ENCODE measurements at places on chromosomes 16 and 17. TPM values are rescaled to one million over a fixed set of nuclear protein-coding genes. Genes with fewer than 3 reads are reported as not detected.
A peak's percentile ranks its signal among the peaks of the same experiment; 100 is the strongest.

The PAFAH1B1 gene
- 118 TPM for total RNA-seq

The C1QBP gene
- 111 TPM for total RNA-seq

DNA sequence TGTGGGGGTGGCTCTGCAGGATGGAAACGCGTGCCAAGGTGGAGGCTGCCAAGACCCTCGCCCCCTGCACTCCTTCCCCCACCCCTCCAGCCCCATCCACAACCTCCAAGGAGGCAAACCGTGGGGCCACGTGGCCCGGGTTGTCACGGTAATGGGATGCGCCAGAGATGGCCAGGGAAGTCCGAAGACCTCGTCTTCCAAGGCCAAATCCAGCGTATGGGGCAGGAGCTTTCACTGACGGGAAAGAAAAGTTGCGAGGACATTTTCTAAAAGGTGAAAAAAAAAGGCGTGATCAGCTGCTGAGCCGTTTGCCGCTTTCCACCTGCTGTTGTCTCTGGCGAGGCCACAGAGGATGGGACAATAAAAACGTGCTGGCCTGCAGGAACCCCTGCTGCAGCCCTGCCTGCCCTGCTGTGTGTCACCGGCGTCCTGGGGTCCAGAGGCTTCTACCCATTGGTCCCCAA, 28.3 kb upstream of the GSE1 start:
- H3K27ac ChIP-seq, result no peak overlapping the region
- H3K36me3 ChIP-seq, result no peaks in the 10 kb centered on the region
- H3K27me3 ChIP-seq, result no peaks in the 10 kb centered on the region
- ATAC-seq, result no peak
- no peak overlapping the region for H3K4me3 ChIP-seq

The CSHL1 gene
- not detected for total RNA-seq

DNA sequence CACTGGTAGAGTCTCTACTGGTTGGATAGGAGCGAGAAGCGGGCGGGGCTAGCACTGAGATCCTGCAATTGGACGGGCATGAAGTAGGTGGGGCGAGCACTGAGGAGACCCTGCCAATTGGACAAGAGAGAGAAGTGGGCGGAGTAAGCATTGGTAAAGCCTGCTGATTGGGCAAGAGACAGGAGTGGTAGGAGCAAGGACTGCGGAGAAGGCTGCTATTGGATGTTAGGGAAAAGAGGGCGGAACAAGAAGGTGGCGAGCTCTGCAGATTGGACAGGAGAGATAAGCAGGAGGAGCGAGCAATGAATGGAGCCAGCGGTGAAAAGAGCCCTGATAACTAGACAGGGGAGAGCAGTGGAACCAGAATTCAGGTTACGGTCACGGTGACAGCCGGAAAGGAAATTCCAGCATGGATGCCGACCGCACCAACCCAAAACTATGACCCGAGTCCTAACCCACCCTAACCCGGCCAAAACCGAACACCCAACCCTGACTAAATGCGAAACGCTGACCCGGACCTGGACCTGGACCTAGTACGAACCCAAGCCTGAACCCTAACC, 4.8 kb downstream of the SCGB1C2 start:
- no peak for ATAC-seq
- H3K27me3 ChIP-seq, result peaks cover 12% of the 10 kb centered on the region
- H3K4me3 ChIP-seq, result no peak overlapping the region

DNA sequence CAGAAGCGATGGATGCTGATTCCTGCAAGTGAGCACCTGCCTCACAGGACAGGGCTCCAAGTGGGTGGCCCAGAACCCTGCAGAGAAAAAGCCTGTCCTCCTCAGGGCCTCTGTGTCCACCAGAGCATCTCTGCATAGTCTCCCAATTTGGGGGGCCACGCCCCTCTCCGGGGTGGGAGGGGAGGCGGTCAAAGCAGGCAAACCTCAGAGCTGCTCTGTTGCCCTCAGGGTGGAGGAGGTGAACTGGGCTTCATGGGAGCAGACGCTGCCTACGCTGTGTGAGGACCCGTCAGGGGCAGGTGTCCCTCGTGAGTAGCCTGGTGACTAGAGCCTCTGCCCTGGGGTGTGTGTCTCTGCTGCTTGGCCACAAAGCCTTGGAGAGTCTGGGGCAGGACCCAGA, 19.3 kb downstream of the TRPV2 start:
- H3K27ac ChIP-seq, result no peak overlapping the region
- no peaks in the 10 kb centered on the region for H3K27me3 ChIP-seq
- H3K4me1 ChIP-seq, result no peaks in the 10 kb centered on the region
- ATAC-seq, result no peak

The CCL4 gene
- total RNA-seq, result not detected

The SEPTIN12 gene
- not detected for total RNA-seq

- no peak overlapping the region for H3K27ac ChIP-seq
- H3K4me1 ChIP-seq, result no peaks in the 10 kb centered on the region
- no peaks in the 10 kb centered on the region for H3K36me3 ChIP-seq
- H3K27me3 ChIP-seq, result no peaks in the 10 kb centered on the region
- ATAC-seq, result no peak
- no peak overlapping the region for H3K4me3 ChIP-seq
These were observed 38.5 kb upstream of the NKD1 start for GRCh38 chr16:50509521-50510341.

DNA sequence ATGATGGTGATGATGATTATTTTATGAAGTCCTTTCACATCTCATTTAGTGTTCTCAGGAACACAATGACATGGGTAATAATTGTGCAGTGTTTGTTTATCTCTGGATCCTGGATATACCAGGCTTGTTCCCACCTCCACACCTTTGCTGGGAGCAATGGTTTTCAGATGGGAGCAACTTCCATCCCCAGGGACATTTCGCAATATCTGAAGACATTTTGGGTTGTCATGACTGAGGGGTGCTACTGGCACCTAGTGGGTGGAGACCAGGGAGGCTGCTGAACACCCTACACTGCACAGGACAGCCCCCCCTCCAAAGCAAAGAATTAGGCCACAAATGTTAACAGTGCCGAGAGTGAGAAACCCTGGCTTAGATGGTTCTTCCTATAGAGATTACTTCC, 13.5 kb upstream of the SALL1 start:
- no peak overlapping the region for H3K4me3 ChIP-seq
- ATAC-seq, result no peak
- H3K27me3 ChIP-seq, result peaks cover 48% of the 10 kb centered on the region
- no peak overlapping the region for H3K27ac ChIP-seq

The SLFN11 gene
- 17.1 TPM for total RNA-seq

The TEKT1 gene
- total RNA-seq, result not detected

GRCh38 chr17:6437956-6438355, 3.0 kb upstream of the AIPL1 start:
- H3K4me3 ChIP-seq, result no peak overlapping the region
- no peaks in the 10 kb centered on the region for H3K36me3 ChIP-seq
- no peak overlapping the region for H3K27ac ChIP-seq
- ATAC-seq, result no peak

DNA sequence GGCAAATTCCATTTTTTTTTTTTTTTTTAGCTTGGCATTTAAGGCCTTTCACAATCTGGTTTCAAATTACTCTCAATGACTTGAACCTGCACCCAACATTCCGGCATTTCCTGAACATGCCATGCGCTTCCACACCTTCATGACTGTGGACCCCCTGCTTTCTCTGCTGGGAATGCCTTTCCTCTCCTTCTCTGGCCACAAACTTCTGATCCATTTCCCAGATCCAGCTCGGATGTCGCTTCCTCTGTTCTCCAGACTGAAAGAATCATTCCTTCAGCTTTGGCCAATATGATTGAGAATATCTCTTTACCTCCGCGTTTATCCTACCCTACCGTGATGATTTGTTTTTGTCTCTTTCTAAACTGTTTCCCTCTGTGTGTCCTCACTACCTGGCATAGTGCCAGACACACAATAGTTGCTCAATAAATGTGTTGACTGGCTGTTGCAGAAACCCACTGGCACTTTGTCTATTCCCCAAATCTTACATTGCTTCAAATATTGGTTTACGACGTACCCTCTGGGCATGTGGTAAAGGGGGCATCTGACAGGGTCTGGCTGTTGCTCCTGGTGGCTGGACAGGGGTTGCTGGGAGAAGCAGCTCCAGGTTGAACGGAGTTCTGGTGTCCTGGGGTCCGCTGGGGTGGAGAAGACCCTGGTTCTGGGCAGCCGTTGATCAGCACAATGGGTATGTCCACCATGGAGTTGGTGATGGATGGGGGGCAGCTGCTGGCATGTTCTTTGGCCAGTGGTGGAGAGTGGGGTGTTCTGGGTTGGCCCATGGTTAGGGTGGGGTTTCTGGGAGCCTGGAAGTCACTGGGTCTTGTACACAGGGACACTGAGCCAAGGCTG, 14.7 kb downstream of the TNS4 start:
- H3K4me1 ChIP-seq, result peaks cover 41% of the 10 kb centered on the region
- peak overlapping the region; percentile 75 for H3K27ac ChIP-seq
- H3K27me3 ChIP-seq, result no peaks in the 10 kb centered on the region
- ATAC-seq, result no peak

The CDRT15L2 gene
- total RNA-seq, result not detected

GRCh38 chr16:80063031-80063712, 462.6 kb upstream of the MAF start:
- no peak overlapping the region for H3K27ac ChIP-seq
- no peak for ATAC-seq
- H3K4me1 ChIP-seq, result no peaks in the 10 kb centered on the region
- H3K36me3 ChIP-seq, result no peaks in the 10 kb centered on the region

GRCh38 chr16:78113258-78113657, 13.8 kb downstream of the WWOX start:
- H3K36me3 ChIP-seq, result peaks cover 87% of the 10 kb centered on the region
- H3K4me3 ChIP-seq, result no peak overlapping the region
- no peak overlapping the region for H3K27ac ChIP-seq
- ATAC-seq, result no peak
- no peaks in the 10 kb centered on the region for H3K4me1 ChIP-seq

GRCh38 chr16:53626161-53626560, 77.5 kb downstream of the RPGRIP1L start:
- H3K4me3 ChIP-seq, result no peak overlapping the region
- no peak overlapping the region for H3K27ac ChIP-seq
- H3K4me1 ChIP-seq, result no peaks in the 10 kb centered on the region
- ATAC-seq, result no peak
- no peaks in the 10 kb centered on the region for H3K27me3 ChIP-seq
- no peaks in the 10 kb centered on the region for H3K36me3 ChIP-seq
